ENCODE measurements at places on chromosomes 1 and 21.

DNA sequence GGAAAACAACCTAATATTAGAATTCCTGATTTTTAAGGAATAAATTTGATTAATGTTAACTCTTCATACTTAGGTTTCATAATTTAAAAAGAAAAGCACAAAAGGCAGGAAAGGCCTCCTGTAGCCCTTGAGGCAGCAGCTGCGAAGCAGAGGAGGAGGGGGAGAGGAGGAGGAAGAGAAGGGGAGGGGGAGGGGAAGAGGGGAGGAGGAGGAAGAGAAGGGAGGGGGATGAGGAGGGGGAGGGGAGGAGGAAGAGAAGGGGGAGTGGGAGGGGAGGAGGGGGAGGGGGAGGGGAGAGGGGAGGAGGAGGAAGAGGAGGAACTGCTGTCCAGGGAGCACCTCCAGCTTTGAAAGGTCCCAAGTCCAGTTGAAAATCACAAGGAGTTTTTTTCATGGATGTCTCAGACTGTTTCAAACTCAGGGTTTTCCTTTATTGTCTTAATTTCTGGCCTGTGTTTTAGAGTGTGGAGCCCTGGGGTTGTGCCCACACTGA lies 35.1 kb upstream of the DIP2A start:
- H3K4me1 ChIP-seq, result peaks cover 3% of the 10 kb centered on the region
- no peak overlapping the region for H3K4me3 ChIP-seq
- H3K27me3 ChIP-seq, result no peaks in the 10 kb centered on the region
- H3K27ac ChIP-seq, result peak overlapping the region; percentile 4

GRCh38 chr21:41578716-41579115 lies 70.8 kb upstream of the TMPRSS2 start:
- DNase-seq, result no peak
- no peaks in the 10 kb centered on the region for H3K27me3 ChIP-seq
- H3K4me3 ChIP-seq, result no peak overlapping the region
- H3K36me3 ChIP-seq, result no peaks in the 10 kb centered on the region
- H3K4me1 ChIP-seq, result no peaks in the 10 kb centered on the region

DNA sequence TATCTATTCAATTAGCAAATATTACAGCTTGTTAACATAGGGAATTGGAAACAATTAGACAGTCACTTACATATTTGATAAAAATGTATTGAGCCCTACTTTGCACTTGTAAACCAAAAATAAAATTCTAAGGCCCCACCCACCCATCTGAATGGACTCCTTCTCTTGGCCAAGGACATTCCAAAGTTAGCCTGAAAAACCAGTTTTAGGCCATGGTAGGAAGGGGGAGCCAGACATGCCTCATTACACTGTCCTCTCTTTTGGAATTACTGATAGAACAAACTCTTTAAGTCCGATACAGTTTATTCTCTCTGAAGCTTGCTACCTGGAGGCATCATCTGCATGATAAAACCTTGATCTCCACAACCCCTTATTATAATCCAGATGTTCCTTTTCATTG lies 28.0 kb upstream of the TSPAN2 start:
- DNase-seq, result no peak
- H3K36me3 ChIP-seq, result no peaks in the 10 kb centered on the region
- no peaks in the 10 kb centered on the region for H3K27me3 ChIP-seq
- no peaks in the 10 kb centered on the region for H3K4me1 ChIP-seq
- H3K4me3 ChIP-seq, result no peak overlapping the region

- peaks cover 12% of the 10 kb centered on the region for H3K4me1 ChIP-seq
- H3K27me3 ChIP-seq, result no peaks in the 10 kb centered on the region
- no peaks in the 10 kb centered on the region for H3K36me3 ChIP-seq
- H3K4me3 ChIP-seq, result no peak overlapping the region
Measured at GRCh38 chr1:178630417-178630816, 94.6 kb upstream of the RALGPS2 start.

- no peaks in the 10 kb centered on the region for H3K27me3 ChIP-seq
- H3K36me3 ChIP-seq, result no peaks in the 10 kb centered on the region
- H3K4me3 ChIP-seq, result no peak overlapping the region
- peaks cover 3% of the 10 kb centered on the region for H3K4me1 ChIP-seq
Measured at GRCh38 chr1:65729259-65729658, 63.4 kb upstream of the PDE4B start.

- no peak for DNase-seq
- H3K4me1 ChIP-seq, result peaks cover 1% of the 10 kb centered on the region
- H3K27me3 ChIP-seq, result no peaks in the 10 kb centered on the region
- H3K36me3 ChIP-seq, result no peaks in the 10 kb centered on the region
- H3K27ac ChIP-seq, result no peak overlapping the region
Measured at GRCh38 chr1:5709976-5710375, 282.2 kb downstream of the NPHP4 start.

GRCh38 chr1:238281418-238281817 lies 390.7 kb upstream of the ZP4 start:
- no peak overlapping the region for H3K27ac ChIP-seq
- DNase-seq, result no peak
- H3K36me3 ChIP-seq, result no peaks in the 10 kb centered on the region
- H3K4me3 ChIP-seq, result no peak overlapping the region
- no peaks in the 10 kb centered on the region for H3K27me3 ChIP-seq

DNA sequence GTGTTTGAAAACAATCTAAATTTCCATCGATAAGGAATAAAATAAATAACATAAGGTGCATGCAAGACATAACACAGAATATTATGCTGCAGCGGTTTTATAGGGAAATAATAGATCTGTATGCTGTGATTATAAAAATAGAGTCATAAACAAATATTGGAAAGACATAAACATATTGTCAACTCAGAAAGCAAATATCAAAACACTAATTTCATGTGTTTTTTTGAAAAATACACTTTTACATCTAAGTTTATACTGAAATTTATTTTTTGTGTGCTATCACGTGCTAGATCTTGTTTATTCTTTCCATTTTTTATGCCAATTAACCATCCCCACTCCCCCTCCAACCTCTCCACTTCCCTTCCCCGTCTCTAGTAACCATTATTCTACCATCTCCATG lies 9.4 kb downstream of the OR6K3 start:
- no peaks in the 10 kb centered on the region for H3K36me3 ChIP-seq
- no peaks in the 10 kb centered on the region for H3K27me3 ChIP-seq
- DNase-seq, result no peak
- no peak overlapping the region for H3K27ac ChIP-seq
- H3K4me1 ChIP-seq, result no peaks in the 10 kb centered on the region
- H3K4me3 ChIP-seq, result no peak overlapping the region

GRCh38 chr1:100535264-100535663 lies 2.7 kb upstream of the GPR88 start:
- peaks cover 11% of the 10 kb centered on the region for H3K4me1 ChIP-seq
- no peak overlapping the region for H3K4me3 ChIP-seq
- no peak overlapping the region for H3K27ac ChIP-seq
- H3K27me3 ChIP-seq, result peaks cover 25% of the 10 kb centered on the region

GRCh38 chr1:27403065-27403726 lies 10.8 kb downstream of the GPR3 start:
- H3K36me3 ChIP-seq, result peaks cover 7% of the 10 kb centered on the region
- H3K27me3 ChIP-seq, result no peaks in the 10 kb centered on the region
- H3K4me3 ChIP-seq, result no peak overlapping the region
- DNase-seq, result no peak

DNA sequence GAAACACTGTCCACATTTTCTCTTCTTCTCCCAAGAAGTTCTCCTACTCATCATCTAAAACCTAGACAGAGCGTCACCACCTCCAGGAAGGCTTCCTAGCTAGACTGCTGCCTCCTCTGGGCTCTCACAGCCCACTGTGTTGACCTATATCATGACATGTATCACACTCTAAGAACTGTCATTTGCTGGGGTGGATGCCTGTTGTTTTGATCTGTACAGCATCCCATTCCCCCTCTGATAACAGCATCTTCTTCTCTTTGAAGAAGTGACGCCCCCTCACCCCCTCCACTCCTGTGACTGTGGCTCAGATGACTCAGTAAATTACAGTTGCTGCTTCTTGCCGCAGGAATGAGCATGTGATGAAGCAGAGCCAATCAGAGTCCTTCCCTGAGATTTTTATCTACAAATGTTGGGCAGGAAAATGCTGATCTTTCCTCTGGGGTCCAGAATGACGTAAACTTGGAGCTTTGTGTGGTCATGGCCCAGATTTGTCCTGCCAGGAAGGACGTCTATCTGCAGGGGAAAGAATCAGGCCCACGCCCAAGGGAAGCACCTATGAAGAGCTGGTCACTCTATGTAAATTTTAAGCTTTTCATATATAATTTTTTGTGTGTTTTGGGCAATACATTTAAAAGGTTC lies 28.0 kb upstream of the FOXO6 start:
- no peak for DNase-seq
- H3K27me3 ChIP-seq, result no peaks in the 10 kb centered on the region
- H3K36me3 ChIP-seq, result no peaks in the 10 kb centered on the region
- peaks cover 16% of the 10 kb centered on the region for H3K4me1 ChIP-seq

DNA sequence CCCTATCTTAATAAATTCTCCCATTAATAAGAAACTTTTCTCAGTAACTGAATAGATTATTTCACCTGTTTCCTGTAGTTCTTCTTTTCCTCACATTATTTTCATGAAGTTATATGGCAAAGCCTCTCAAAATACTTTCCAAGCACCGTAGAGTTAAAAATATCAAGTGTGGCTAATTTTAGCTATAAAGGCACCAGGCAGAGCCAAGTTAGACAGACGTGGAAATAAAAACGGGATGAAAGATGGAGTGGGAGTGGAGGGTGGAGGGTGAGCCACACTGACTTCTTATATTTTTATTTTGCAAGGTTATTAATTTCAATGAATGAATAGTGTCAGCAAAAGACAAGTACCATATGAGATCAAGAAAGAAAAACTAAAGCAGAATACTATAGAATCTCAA lies 71.7 kb downstream of the ENAH start:
- H3K4me1 ChIP-seq, result peaks cover 28% of the 10 kb centered on the region
- H3K27me3 ChIP-seq, result no peaks in the 10 kb centered on the region
- H3K27ac ChIP-seq, result no peak overlapping the region
- H3K4me3 ChIP-seq, result no peak overlapping the region
- no peaks in the 10 kb centered on the region for H3K36me3 ChIP-seq
- no peak for DNase-seq

DNA sequence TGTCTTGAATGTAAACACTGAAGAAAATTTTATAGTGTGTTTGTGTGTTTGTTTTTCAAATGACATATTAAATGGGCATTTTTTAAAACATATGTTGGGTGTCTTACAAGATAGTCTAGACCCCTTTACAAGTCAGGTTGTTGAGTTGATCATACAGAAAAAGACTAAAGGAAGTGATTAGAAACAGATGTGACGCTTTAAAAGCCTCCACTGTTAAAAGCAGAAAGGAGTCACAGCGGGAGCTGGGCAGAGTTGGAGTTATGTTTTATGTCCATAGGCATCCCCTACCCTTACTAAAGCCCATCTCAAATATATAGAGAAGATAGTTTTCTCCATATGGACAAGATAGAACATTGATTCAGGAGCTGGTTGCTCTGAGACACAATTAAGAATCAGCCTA lies 393.9 kb downstream of the PLPP3 start:
- H3K27me3 ChIP-seq, result no peaks in the 10 kb centered on the region
- no peak overlapping the region for H3K27ac ChIP-seq
- no peaks in the 10 kb centered on the region for H3K36me3 ChIP-seq

DNA sequence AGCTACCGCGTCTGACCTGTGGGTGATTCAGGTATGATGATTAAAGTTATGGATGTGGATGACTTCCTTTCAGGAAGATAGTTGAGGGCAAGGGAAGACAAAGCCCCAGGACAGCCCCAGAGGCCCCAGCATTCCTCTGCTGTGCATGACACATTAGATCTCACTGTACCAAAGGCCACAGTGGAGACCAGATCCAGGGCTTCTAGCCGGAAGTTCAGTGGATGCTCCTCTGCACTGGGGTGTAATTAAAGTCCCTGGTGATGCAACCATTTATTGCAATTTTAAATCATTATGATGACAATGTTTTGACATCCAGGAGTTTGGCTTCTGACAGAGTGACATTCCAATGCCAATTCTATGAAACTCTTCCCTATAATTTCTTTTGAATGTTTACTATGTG lies 5.0 kb downstream of the C4BPA start:
- no peaks in the 10 kb centered on the region for H3K36me3 ChIP-seq
- H3K4me1 ChIP-seq, result no peaks in the 10 kb centered on the region
- no peak for DNase-seq
- H3K27me3 ChIP-seq, result peaks cover 3% of the 10 kb centered on the region
- H3K27ac ChIP-seq, result no peak overlapping the region
- H3K4me3 ChIP-seq, result no peak overlapping the region

- no peak overlapping the region for H3K4me3 ChIP-seq
- no peaks in the 10 kb centered on the region for H3K36me3 ChIP-seq
- no peaks in the 10 kb centered on the region for H3K27me3 ChIP-seq
- H3K4me1 ChIP-seq, result peaks cover 6% of the 10 kb centered on the region
Measured at GRCh38 chr1:15427280-15427666, 11.0 kb upstream of the CTRC start.

- H3K36me3 ChIP-seq, result no peaks in the 10 kb centered on the region
- H3K27me3 ChIP-seq, result no peaks in the 10 kb centered on the region
- DNase-seq, result no peak
- H3K4me1 ChIP-seq, result no peaks in the 10 kb centered on the region
- no peak overlapping the region for H3K27ac ChIP-seq
Measured at GRCh38 chr1:200266871-200267270, 143.0 kb downstream of the ZNF281 start.

DNA sequence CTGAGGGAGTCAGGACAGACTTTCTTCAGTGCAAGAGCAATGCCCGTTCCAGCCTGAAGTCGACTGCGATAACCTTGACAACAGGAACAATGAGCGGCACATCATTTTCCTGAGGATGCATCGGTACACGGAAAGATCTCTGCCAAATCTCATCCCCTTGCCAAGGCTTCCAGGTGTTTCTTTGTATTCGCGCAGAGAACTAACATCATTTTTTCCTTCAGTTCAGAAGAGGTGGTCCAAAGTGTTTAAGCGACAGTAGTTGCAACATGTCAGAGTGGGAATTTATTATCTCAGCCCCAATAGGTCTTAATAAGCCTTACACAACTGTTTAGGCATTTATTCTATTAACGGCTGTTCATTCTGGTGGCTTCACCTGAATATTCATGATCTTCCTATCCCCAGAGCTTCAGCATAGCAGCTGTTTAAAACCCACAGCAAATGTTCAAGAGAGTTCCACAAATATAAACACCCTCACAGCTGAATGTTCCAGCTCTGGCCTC lies 129.7 kb upstream of the NFIA start:
- H3K4me1 ChIP-seq, result peaks cover 4% of the 10 kb centered on the region
- no peak for DNase-seq
- H3K4me3 ChIP-seq, result no peak overlapping the region

GRCh38 chr1:246667773-246668172 lies 56.4 kb upstream of the SCCPDH start:
- no peaks in the 10 kb centered on the region for H3K27me3 ChIP-seq
- H3K4me3 ChIP-seq, result no peak overlapping the region
- peaks cover 4% of the 10 kb centered on the region for H3K36me3 ChIP-seq

- no peaks in the 10 kb centered on the region for H3K36me3 ChIP-seq
- H3K27ac ChIP-seq, result no peak overlapping the region
- H3K4me3 ChIP-seq, result no peak overlapping the region
- no peaks in the 10 kb centered on the region for H3K4me1 ChIP-seq
- no peak for DNase-seq
- H3K27me3 ChIP-seq, result no peaks in the 10 kb centered on the region
Measured at GRCh38 chr1:17488995-17489767, 49.7 kb upstream of the RCC2 start.

Measured in neuronal stem cell (in vitro differentiated cells).